Right ventricle myocardium inferior (tissue), 1 donor: ENCODE measurements at places on chromosomes 13 and 19.

DNA sequence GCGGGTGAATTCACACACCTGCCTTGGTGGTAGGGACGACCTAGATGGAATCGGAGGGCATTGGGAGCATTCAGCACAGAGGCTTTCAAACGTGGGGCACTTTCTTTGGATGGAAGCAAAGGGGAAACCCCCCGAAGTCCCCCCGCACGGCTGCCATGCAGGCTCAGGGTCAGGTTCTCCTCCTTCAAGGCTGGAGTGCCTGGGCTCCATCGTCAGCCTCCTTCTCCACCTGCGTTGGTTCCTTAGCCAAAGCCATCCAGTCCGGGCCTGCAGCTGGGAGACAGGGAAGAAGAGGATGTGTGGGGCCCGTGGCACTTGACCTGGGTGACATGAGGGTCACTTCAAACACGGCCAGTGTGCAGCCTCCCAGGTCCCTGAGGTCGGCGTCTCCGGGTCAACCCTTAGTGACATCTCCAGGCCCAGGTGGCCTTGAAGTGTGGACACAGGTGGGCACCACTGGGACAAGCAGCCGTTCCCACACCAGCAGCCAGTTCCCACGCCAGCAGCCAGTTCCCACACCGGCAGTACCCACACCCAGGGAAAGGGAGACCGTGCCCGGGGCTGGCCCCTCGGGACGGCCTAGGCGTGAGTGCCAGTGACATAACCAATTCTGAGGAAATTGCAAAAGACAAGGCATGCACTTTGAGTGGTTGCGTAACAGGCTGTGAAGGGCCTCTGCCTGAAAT, 116.0 kb downstream of the SOX1 start:
- DNase-seq, result no peak

GRCh38 chr13:21364916-21365315, 94.2 kb downstream of the ZDHHC20 start:
- no peak for DNase-seq

GRCh38 chr19:34148658-34149185, 23.6 kb upstream of the LSM14A start:
- no peak for DNase-seq

GRCh38 chr13:101785858-101786257, 333.4 kb downstream of the ITGBL1 start:
- no peak for DNase-seq

- no peak for DNase-seq
Measured at GRCh38 chr13:77548095-77548494, 12.6 kb downstream of the SCEL start.

DNA sequence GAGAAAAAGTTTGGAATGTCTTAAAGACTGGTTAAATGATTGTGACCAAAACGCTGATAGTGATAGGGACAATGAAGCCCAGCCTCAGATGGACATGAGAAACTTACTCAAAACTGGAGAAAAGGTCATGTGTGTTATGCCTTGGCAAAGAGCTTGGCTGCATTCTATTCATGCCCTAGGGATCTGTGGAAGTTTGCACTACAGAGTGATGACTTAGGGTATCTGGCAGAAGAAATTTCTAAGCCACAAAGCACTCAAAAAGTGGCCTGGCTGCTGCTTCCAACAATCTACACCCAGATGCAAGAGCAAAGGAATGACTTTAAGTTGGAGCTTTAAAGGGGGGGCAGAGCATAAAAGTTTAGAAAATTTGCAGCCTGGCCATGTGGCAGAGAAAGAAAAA, 521.3 kb downstream of the UQCRFS1 start:
- no peak for DNase-seq
